Myocyte (in vitro differentiated cells): ENCODE measurements at places on chromosomes 4 and X. TPM values are rescaled to one million over a fixed set of nuclear protein-coding genes. Genes with fewer than 3 reads are reported as not detected.

DNA sequence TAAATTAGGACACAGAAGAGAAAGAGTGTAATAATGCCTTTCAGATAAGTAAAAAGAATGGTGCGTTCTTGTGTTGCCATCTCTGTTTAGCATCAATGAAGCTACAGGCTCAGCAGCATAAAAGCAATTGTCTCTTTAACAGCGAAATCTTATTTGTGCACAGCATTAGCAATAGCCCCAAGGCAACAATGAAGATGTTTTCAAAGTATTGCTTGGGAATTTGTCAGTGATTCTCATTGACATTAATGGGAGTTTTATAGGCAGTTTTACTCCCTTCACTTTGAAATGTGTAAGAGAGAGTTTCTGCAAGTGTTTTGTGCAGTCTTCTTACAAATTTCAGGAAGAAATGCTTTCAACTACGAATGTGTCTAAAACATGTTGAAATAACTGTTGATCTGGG is 633.0 kb downstream of the TLL1 start:
- DNase-seq: no peak

GRCh38 chr4:91170768-91171167 is 1043.6 kb downstream of the CCSER1 start:
- no peak for DNase-seq

DNA sequence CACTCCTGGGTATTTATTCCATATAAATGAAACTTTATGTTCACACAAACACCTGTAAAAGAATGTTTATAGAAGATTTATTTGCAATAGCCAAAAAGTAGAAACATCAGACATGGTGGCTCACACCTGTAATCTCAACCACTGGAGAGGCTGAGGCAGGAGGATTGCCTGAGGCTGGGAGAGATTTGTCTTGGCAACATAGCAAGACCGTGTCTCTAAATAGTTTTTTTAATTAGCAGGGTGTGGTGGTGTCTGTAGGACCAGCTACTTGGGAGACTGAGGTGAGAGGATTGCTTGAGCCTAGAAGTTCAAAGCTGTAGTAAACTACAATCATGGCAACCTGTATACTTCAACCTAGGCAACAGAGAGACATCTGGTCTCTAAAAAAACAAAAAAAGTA is 27.7 kb upstream of the NFKB1 start:
- no peak for DNase-seq

GRCh38 chrX:40552768-40553167 is 28.0 kb upstream of the ATP6AP2 start:
- DNase-seq: no peak

MAGEB2 gene
- not detected in 2 replicates for total RNA-seq

GRCh38 chr4:47194036-47194737 is 162.8 kb downstream of the GABRB1 start:
- DNase-seq: peak; percentile 27

GUCY1A1 gene
- total RNA-seq: not detected in 2 replicates

- peak; percentile 85 for DNase-seq
Measured at GRCh38 chr4:78938868-78939666, at the start of gene PAQR3. Gene PAQR3, minus strand, starts transcription at chr4:78939438. Its CDS starts 214 bp downstream, at chr4:78939224.

DNA sequence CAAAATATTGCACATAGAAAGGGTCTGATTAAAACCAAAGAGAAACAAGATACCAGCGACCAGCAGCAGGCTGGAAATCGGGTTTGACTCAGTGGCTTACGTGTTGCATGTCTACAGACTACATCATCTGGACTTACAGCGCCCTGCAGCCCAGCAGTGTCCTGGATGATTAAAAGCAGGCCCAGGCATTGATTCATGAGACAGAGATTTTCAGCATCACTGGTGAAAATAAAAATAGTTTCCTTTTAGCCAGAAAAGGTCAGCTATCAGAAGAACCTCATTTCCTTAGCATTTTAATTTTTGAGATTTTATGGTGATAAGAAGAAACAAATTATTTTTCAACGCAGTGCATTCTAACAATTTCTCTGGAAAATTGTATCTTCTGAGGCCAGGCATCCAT is 190.6 kb downstream of the PTTG2 start:
- DNase-seq: no peak

GPR34 gene
- 0.21 TPM in 1 of 2 replicates, not detected in the other for total RNA-seq

RNF128 gene
- total RNA-seq: 0.53 and 1.4 TPM in 2 replicates

DNA sequence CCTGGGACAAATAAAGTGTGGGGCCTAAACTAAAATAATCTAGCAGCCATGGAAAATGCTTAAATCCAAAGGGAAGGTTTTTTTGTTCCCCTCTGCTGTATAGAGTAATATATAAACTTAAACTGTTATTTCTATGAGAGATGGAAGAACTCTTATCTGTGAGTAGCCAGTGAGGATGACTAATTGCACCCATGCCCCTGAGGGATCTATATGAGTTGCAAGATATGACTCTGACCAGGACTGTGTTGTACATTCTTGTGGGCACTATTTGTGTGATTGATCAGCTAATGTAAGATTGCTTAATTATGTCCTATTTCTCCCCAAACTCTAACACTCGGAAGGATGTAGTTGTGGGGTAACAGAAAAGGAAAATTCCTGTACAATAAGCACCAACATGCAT is 35.2 kb upstream of the AMBN start:
- no peak for DNase-seq

- peak; percentile 75 for DNase-seq
Measured at GRCh38 chr4:149980941-149981340, 97.3 kb upstream of the DCLK2 start.

GRCh38 chrX:93673869-93674271 is at the start of gene FAM133A:
Gene FAM133A, plus strand, starts transcription at chrX:93674206. Its CDS starts 35,214 bp downstream, at chrX:93709420.
- no peak for DNase-seq

KCND1 gene
- total RNA-seq: 0.10 and 0.21 TPM in 2 replicates

IL2 gene
- not detected in 2 replicates for total RNA-seq

TMPRSS11B gene
- not detected in 2 replicates for total RNA-seq

DNA sequence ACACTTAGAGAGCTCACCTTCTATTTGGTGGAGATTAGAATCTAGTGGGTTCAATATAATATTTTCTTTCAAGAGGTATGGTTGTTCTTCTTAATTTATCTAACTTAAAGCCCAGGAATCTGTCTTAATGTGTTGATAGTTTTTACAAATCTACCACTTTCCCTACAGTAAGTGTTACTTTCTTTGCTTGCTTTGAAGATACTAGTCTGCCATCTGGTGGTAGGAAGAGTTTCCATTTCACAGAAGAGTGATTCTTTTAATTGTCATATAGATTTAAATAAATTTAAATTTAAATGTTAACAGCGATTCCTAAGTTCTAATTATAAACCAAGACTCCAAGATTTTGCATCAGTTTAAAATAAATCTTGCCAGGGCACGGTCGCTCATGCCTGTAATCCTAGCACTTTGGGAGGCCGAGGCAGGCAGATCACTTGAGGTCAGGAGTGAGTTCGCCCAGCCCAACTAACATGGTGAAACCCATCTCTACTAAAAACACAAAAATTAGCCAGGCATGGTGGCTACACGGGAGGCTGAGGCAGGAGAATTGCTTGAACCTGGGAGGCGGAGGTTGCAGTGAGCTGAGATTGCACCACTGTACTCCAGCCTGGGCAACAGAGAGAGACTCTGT is 43.5 kb downstream of the NUDT9 start:
- DNase-seq: peak; percentile 51

- no peak for DNase-seq
Measured at GRCh38 chr4:138307319-138307718, 65.2 kb upstream of the SLC7A11 start.

GRCh38 chrX:148582353-148582752 is 81.9 kb downstream of the AFF2 start:
- DNase-seq: no peak

ABCG2 gene
- 0.88 and 1.6 TPM in 2 replicates for total RNA-seq

GRCh38 chr4:64584981-64585557 is 175.8 kb upstream of the TECRL start:
- DNase-seq: peak; percentile 21

GRCh38 chr4:151231915-151232595 is 44.9 kb upstream of the PRSS48 start:
- peak; percentile 23 for DNase-seq

DNA sequence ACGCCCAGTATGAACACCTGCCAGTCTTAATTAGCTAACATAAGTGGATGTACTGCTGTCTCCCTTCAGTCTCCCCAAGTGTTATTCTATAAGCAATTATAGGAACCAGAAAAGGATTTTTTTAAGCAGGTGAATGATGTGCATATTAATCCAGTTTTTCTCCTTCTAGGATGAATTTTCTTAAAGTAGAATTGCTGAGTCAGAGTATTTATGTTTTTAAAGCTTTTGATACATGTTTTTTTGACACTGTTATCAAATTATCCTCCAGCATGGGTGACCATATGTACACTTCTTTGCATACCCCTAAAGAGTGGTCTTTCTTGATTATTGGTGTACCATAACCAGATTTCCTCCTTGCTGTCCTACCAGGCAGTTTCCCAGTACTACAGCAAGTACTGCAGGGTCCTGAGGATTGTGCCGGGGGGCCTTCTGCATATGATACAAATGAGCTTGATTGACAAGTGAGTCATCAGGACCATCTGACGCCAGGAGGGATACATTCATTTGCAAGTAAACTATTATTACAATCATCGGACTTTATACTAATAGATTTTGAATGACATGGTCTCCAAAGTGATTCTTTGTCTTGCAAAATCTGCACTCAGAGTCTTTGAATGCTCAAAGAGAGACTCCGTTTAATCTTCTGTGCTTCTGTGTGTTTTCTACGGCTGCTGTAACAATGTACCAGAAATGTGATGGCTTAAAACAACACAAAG is 10.7 kb upstream of the PCYT1B start:
- DNase-seq: no peak

GRCh38 chr4:99330648-99331047 is 9.4 kb upstream of the ADH1B start:
- DNase-seq: no peak

DNA sequence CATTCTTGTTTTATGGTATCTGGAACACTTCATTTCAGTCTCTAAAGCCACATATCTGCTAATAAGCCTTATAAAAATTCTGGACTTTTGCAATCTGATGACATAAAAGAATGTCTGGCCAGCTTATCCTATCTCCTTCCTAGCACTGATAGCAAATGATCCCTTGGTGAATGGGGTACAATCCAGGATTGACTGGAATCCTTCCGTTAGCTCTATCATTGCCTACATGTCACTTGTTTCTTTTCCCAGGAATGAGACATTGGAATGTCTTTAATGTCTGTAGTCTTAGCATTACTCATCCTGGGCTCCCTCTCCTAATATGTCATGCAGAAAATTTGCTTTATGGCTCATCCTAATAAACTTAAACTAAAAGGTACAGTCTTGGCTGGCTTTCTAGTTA is 14.8 kb upstream of the PABPC4L start:
- DNase-seq: no peak

- peak; percentile 43 for DNase-seq
Measured at GRCh38 chr4:174398728-174399127, 115.0 kb downstream of the CEP44 start.

DNA sequence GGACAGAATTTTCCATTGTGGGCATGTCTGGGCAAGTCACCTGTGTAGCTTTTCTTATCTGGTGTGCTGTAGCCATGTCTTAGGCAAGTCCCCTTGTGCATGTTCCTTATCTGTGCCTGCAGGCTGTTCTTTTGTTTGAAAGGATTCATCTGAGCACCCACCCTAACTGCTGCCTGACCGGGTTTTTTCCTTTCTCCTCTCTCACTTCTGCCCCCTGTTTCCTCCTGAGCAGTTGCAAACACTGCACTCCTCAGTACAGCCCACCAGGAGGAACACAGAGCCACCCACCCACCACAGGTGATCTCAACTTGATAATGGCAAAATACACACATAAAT is 29.2 kb upstream of the IL9R start:
- no peak for DNase-seq

DNA sequence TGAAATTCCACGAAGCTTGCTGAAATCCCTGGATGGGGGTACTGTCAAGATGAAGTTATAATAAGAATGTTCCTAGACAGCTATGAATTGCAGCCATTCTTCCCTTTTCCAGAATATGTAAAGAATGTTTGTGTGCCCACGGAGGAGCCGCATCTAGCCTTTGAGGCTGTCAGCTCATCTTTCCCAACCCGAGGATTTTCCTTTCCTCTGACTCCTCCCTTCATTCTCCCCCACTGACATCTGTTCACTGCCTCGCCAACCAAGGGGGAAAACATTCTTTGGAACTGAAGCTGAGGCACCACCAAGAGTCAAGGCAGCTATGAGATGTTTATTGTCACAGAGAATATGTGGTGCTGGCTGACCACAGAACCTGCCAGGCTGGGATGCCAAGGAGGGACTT is 8.8 kb downstream of the NHSL2 start:
- DNase-seq: peak; percentile 47

NPY5R gene
- not detected in 2 replicates for total RNA-seq

- no peak for DNase-seq
Measured at GRCh38 chrX:151984902-151985301, 10.4 kb upstream of the GABRE start.

- no peak for DNase-seq
Measured at GRCh38 chrX:15055146-15055930, 182.1 kb downstream of the MOSPD2 start.

DNA sequence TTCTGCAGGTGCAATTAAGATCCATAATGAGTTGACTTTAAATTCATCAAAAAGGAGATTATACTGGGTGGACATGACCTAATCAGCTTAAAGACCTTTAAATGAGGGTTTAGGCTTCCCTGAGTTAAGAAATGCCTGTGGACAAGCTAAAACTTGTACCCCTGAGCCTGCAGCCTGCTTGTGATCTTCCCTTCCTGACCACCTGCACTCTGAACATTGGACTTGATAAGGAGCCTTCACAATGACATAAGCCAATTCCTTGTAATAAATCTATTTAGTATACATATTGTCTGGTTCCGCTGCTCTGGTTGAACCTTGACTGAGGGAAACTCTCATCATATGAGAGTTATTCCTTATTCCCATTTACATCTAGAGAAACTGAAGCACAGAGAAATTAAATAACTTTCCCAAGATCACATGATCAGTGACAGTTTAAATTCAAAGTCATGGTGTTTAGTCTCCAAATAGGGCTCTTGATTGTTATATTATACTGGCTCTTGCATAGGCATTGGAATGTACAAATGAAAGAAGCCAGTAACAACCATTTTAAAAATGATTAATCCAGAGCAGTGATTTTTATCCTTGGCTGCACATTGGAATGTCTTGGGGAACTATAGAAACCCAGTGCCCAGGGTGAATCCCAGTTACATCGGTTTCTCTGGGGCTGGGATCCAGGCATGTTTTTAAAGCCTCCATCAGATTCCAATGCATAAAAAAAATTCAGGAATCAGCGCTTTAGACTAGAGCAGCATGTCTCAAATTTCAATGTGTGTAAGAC is 136.1 kb downstream of the MSL3 start:
- no peak for DNase-seq

WAS gene
- total RNA-seq: 0.19 TPM in 1 of 2 replicates, not detected in the other

JADE3 gene
- total RNA-seq: 2.2 and 2.8 TPM in 2 replicates

FHDC1 gene
- total RNA-seq: 0.72 and 0.73 TPM in 2 replicates

GRCh38 chr4:108813261-108813660 is 50.4 kb upstream of the ETNPPL start:
- no peak for DNase-seq

CFAP299 gene
- total RNA-seq: 0.62 and 1.9 TPM in 2 replicates

MCUB gene
- total RNA-seq: 47.3 and 77.1 TPM in 2 replicates

GRCh38 chr4:66416425-66416824 is 746.1 kb upstream of the EPHA5 start:
- DNase-seq: no peak

- no peak for DNase-seq
Measured at GRCh38 chr4:183342541-183343533, 20.6 kb upstream of the CLDN24 start.
